ENCODE measurements at places on chromosomes 5 and 9. TPM values are rescaled to one million over a fixed set of nuclear protein-coding genes. Genes with fewer than 3 reads are reported as not detected.
A peak's percentile ranks its signal among the peaks of the same experiment; 100 is the strongest.

GRCh38 chr5:18699681-18700080 is 1065.4 kb downstream of the TAF11L14 start:
- no peak for DNase-seq

GRCh38 chr5:16505904-16506303 is 40.3 kb upstream of the ZNF622 start:
- no peak for DNase-seq

DNA sequence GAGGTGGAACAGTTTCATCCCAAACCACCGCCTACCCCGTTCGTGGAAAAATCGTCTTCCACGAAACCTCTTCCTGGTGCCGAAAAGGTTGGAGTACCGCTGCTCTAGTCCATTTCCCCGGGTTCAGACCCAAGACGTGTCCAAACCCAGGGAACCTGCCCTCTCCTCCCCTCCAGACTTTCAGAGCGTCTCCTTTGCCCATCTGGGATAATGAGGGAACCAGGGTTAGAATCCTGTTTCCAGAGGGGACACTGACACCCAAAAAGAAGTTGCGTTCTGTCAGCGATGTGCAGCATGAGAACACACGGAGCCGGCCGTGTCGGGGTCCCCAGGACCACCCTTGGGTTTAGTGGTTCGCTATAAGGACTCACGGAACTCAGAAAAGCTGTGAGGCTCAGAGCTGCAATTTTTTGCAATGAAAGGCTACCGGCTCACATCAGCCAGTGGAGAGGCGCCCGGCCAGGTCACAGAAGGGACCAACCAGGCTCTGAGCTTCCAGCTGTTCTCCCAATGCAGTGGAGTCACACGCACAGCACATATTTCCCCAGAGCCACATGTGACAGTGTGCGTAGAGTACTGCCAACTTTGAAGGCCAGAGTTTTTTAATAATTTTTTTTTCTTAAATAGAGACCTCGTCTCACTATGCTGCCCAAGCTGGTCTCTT is 19.4 kb downstream of the LAMC3 start:
- DNase-seq = no peak

CDH9 gene
- not detected for total RNA-seq

DNA sequence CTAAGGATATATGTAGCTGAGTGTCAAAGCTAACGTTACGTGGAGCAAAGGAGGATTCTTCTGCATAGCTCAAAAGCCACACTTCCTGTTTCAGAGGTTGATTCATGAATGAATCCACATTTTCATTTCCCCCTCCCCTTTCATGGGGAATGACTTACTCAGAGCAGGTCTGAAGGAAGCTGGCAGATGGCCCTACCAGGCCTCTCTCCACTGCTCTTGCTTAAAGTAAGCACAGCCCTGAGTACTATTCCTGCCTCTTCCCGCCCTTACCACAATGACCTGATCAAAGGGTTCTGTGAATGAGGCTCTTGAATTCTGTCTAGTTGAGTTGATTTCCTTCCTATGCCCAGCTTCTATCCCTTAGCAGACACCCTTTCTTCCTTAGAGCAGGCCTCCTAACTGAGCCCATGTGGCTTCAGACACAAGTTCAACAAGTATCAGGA is 6.3 kb downstream of the IGIP start:
- peak; percentile 36 for DNase-seq

GRCh38 chr5:160516696-160517530 is 95.3 kb downstream of the PTTG1 start:
- no peak for DNase-seq

SPATA31D4 gene
- total RNA-seq = not detected

DNA sequence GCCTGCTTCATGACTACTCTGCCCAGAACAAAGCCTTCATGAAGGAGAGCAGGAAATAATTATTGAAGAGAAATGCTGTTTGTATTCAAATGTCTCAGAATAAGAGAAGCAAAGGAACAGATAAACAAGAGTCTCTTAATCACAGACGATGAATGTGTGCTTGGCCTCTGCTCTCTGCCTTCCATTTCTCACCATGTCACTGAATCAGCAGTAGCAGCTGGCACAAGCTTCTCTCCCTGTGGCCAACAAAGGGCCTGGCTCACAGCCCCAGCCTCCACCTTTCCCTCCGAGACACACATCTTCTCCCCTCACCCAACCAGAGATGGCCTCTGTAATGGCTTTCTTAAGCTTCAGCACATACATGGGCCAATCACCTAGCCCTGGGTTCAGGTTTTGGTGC is 128.1 kb upstream of the SLIT3 start:
- no peak for DNase-seq

SAXO1 gene
- not detected for total RNA-seq

Data from left lobe of liver (tissue), 2 donors.